Type B pancreatic cell (in vitro differentiated cells): ENCODE measurements at places on chromosomes 5 and 9. TPM values are rescaled to one million over a fixed set of nuclear protein-coding genes. Genes with fewer than 3 reads are reported as not detected.
A peak's percentile ranks its signal among the peaks of the same experiment; 100 is the strongest.

The CER1 gene
- 0.38 and 0.99 TPM in 2 replicates for total RNA-seq

The ANKRD20A1 gene
- total RNA-seq = 3.3 and 3.9 TPM in 2 replicates

GRCh38 chr5:139749242-139749641 is 46.4 kb upstream of the PSD2 start:
- peaks cover 61% of the 10 kb centered on the region for H3K4me1 ChIP-seq
- no peak overlapping the region for H3K27ac ChIP-seq
- H3K36me3 ChIP-seq = no peaks in the 10 kb centered on the region
- DNase-seq = no peak
- peaks cover 41% of the 10 kb centered on the region for H3K27me3 ChIP-seq
- H3K4me3 ChIP-seq = peak overlapping the region; percentile 73

GRCh38 chr9:99307851-99308250 is 85.8 kb downstream of the SEC61B start:
- no peak for DNase-seq
- H3K4me3 ChIP-seq = no peak overlapping the region
- H3K4me1 ChIP-seq = peaks cover 4% of the 10 kb centered on the region
- H3K36me3 ChIP-seq = no peaks in the 10 kb centered on the region
- peak overlapping the region; percentile 66 for H3K27ac ChIP-seq
- no peaks in the 10 kb centered on the region for H3K27me3 ChIP-seq

The BARX1 gene
- 0.71 and 11.8 TPM in 2 replicates for total RNA-seq

GRCh38 chr9:80107931-80108660 is 536.3 kb downstream of the TLE4 start:
- H3K4me1 ChIP-seq = no peaks in the 10 kb centered on the region
- no peaks in the 10 kb centered on the region for H3K36me3 ChIP-seq
- no peak for DNase-seq
